ENCODE measurements at places on chromosomes 2 and 18. TPM values are rescaled to one million over a fixed set of nuclear protein-coding genes. Genes with fewer than 3 reads are reported as not detected.

DNA sequence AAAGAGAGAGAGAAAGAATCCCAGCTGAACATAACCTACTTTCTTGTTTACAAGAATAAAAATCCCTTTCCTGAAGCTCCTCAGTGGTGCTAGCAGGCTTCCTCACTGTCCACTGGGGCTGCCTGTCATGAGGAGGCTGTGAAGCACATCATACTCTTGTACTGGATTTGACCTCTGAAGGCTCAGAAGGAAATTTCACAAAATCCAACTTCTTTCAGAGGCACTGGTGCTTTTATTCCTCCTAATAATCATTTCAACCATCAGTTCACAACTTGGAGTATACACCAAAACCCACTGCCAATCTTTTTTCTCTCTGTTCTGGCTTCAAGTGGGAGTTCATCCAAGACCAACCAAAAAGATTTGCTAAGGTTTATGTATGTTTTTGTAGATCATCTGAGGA is 48.5 kb downstream of the TMX3 start:
- H3K36me3 ChIP-seq, result no peaks in the 10 kb centered on the region
- no peaks in the 10 kb centered on the region for H3K27me3 ChIP-seq
- no peak overlapping the region for H3K27ac ChIP-seq
- 0 out of 2 replicates have a peak, but pooled peaks cover 2% of the 10 kb centered on the region for H3K4me1 ChIP-seq
- no peak for DNase-seq

DNA sequence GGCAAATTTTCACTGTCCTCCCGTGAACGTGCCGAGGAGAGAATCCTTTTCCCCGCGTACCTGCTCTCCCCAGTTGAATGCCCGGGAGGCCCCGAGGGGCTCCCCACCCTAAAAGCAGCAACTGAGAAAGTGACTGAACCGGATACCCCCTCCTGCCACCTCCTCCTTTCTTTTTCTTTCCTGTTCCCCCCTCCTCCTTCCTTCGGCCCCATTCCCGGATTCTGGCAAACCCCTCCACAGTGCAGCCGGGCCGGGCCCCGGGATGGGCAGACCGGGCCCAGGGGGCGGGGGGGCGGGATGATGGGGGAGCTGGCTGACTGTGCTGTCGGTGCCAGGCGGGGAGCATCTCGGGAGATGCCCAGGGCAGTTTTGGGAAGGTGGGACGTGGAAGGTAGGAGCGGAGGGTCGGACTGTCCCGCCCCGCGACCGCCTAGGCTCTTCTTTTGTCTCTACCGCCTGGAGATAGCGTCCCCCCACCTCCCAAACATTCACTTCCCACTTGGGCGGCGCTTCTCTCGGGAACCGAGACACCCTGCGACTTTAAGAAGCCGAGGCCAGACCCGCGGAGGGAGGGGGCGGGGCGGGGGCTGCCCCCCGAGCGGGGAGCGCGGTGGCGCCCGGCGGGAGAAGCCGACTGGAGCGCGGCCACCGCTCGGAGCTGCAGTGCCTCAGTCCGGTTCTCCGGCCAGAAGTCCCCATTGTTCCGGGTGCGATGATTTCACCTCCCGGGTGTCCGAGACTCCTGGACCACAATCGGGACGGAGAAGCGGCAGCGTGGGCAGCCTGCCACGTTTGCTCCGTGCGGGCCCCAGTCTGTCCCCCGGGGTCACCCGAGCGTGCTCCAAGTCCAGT is 8.2 kb downstream of the DLX2 start:
- H3K27ac ChIP-seq, result peak overlapping the region; percentile 14
- DNase-seq, result no peak
- H3K36me3 ChIP-seq, result no peaks in the 10 kb centered on the region

The SULT1C4 gene
- 0.56 TPM for total RNA-seq

DNA sequence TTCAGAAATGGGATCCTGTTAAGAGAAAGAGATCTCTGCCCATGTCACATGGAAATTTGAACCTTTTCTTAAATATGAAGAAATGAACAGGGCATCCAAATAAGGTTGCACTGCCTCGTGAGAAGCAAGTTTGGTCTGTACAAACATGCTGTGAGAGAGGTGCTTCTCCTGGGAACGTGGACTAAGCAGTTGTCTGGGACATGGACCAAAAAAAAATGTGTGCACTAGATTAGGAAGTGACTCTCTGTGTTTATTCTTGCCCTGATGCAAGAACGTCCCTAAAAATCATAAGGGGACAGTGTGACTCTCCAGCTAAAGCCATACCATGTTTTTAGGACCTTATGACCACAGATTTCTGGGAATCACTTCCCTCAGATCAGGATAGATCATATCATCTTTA is 23.7 kb upstream of the GCG start:
- H3K27me3 ChIP-seq, result no peaks in the 10 kb centered on the region
- DNase-seq, result no peak
- no peak overlapping the region for H3K27ac ChIP-seq
- H3K4me3 ChIP-seq, result no peak overlapping the region
- H3K4me1 ChIP-seq, result peaks cover 8% of the 10 kb centered on the region

The GAL3ST2 gene
- not detected for total RNA-seq

Measured in IMR-90 (cell line).